ENCODE measurements at places on chromosomes 16 and 17.

- DNase-seq = no peak
Measured at GRCh38 chr17:79298799-79299198, 224.2 kb downstream of the ENGASE start.

- no peak for DNase-seq
Measured at GRCh38 chr16:2530629-2531318, 434 bp downstream of the CEMP1 start.

DNA sequence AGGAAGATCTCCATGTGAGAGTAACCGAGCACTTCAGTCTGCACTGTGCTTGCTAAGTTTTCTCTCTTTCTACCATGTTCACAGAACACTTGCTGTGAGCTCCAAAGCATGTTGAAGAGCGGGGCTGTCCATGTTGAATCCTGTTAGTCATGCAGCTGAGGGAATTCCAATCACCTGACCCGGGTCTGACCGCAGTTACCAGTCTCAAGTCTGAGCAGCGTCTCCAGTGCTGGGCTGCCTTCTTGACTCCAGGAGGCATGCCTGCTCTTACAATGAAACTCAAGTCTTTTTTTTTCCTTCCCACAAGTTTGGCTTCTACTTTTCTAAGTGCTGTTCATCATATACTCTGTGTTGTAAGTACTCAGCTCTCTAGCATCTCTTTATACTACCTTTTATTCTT, 44.3 kb downstream of the HOXB1 start:
- no peak for DNase-seq

GRCh38 chr16:10245002-10245401, 62.8 kb upstream of the GRIN2A start:
- DNase-seq = no peak

DNA sequence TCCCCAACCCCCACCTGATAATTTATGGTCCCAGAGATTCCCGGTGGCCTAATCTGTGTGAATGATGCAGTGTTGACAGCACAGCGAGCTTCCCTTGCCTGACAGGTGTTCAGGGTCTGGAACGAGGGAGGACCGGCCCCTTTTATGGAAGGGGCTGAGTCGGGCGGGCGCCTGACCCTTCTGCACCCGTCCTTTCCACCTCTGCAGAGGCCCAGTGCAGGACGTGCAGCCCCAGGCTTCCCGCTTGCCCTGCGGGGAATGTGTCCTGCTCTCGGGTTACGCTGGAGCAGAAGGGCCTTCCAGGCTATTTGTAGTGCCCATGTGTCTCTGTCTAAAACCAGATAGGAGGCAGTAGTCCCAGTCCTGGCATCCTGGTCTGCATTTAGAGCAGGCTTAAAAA, 16.2 kb downstream of the SMTNL2 start:
- DNase-seq = no peak

DNA sequence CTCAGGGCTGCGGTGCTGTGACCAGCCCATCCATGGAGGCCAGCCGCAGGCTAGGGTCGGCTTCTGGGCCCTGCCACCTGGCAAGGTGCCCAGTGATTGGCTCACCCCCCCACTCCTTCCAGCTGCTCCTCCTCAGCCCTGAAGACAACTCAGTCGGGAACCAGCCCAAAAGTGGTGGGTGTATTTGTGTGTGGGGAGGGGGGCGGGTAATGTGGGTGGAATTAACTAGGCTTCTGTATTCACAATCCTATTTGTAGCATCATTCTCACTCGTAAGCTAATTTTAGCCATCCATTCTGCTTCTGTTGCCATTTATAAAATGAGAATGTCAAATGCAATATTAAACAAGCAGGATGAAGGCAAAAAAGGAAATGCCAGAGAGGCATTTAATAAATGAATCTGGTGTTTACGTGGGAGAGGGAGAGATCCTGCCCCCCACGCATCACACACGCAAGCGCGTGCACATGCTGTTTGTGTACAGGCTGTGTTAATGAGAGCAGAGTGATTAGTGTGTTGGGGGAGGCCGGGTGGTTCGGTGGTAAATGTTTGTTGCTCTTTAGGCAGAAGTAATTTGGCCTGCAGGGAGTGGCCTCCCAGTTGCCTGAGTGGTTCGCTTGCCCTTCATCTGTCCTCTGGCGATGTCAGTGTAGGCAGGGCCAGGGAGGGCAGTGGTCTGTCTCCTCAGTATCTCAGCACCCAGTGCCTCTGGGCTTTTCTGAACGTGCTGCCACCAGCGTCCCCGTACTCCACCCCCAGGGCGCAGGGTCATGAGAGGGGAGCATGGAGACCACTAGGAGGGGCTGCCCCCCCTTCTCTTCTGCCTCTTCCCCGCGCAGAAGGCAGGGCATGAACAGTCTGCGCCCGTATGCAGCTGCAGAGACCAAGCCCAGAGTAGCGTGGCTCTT, 140.1 kb downstream of the CCDC182 start:
- peak; percentile 28 for DNase-seq

GRCh38 chr17:77883213-77883650, 75.3 kb upstream of the TNRC6C start:
- no peak for DNase-seq

- no peak for DNase-seq
Measured at GRCh38 chr16:71851746-71852145, 6.0 kb downstream of the ATXN1L start.

- DNase-seq = no peak
Measured at GRCh38 chr16:87076950-87077749, 240.0 kb downstream of the C16orf95 start.
